ENCODE measurements at places on chromosomes 6 and 20.

DNA sequence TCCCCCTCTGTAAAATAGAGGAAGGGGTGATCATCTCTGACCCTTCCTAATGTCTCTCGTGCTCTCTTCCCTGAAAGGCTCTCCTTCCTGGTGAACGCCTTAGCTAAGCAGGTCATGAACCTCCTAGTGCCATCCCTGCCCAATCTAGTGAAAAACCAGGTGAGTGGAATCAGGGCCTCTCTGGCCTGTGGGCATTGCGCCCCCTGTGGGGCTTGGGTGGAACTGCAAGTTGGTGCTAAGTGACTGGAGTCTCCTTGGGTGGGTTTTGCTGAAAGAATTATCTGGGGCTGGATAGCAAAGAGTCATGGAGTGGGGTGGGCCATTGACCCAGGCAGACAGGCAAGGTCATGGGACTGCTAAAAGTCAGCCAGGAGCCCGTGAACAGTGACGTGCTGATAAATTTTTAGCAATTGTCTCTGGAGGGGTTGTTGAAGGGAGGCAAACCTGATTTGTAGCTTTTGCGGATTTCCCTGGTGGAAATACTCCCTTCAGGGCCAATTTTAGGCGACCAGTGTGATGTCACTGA lies 8.9 kb downstream of the BPIFB1 start:
- DNase-seq, result peak; percentile 79

GRCh38 chr6:88360203-88360797 lies 194.2 kb upstream of the CNR1 start:
- no peak for DNase-seq

GRCh38 chr6:19802656-19803055 lies 34.5 kb upstream of the ID4 start:
- no peak for DNase-seq

- no peak for DNase-seq
Observed at GRCh38 chr6:23448281-23448680, 677.7 kb upstream of the NRSN1 start.

DNA sequence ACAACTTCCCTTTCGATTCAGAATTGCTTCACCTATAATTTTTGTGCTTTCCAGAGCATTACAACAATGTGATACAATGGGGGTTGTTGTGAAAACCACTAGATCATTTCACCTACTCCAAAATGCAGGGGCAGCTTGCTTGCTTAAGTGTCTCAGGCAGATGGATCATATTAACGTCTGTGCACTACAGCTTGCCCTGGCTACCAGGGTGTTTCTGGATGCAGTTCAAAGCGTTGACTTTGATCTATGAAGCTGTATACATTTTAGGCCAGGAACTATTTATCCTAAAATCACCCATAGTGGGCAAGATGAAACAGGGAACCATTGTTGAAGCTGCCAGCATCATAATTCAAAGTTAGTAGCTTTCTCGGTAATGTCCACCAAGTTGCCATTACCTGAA lies 339.5 kb upstream of the HSF2 start:
- DNase-seq, result no peak

GRCh38 chr20:40008177-40008576 lies 680.9 kb downstream of the MAFB start:
- no peak for DNase-seq

GRCh38 chr6:155319902-155320301 lies 5.6 kb upstream of the TFB1M start:
- DNase-seq, result no peak

- no peak for DNase-seq
Observed at GRCh38 chr20:10522328-10522727, 87.2 kb downstream of the SLX4IP start.

GRCh38 chr6:83958241-83958685 lies 75.3 kb upstream of the MRAP2 start:
- no peak for DNase-seq

DNA sequence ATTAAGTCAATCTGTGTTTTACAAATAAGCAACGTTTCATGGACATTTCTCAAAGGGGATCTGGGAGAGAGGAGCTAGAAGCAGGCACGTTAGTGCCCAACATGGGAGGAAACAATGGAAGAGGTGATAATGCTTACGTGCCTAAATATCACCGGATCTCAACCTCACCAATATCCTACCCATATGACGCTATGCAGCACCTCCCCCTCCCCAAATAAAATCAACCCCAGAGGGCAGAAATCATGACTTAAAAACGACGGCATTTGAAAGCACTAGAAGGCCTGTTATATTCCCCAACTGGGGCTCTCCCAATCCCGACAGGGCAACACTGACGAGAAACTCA lies 425 bp downstream of the HBS1L start:
- DNase-seq, result no peak

DNA sequence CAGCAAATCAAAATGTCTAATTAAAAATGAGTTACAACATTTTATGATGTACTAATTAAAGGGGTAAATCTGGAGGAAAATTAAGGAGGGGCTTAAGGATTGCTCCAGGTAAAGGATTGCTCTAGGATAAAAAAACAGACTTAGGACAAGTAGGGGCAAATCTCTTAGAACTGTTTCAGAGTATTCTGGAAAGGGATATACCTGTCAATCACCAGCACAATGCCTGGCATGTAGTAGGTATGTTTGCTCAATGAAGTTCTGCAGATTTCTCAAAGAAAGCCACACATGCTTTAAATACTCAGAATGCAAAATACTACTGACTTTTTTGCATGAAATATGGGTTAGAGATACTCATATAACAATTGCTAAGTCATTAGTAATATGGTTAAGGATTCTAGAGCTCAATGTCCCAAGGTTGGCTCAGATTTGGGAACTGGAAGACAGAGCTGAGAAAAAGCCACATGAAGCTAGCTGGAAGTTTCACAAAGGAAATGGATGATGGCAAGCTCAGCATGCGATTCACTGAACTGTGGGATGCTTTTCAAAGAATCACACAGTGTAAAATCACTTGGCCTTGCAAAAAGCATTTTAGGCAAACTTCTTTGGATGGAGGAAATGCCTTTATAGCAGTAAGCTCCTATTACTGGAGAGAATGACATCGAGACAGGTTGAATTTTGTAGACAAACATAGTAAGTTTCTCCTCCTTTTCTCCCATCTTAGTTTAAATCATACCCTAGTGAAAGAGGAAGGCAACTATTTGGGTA lies 72.8 kb downstream of the MAP3K5 start:
- no peak for DNase-seq

- no peak for DNase-seq
Observed at GRCh38 chr20:62044631-62045030, 21.1 kb downstream of the TAF4 start.

DNA sequence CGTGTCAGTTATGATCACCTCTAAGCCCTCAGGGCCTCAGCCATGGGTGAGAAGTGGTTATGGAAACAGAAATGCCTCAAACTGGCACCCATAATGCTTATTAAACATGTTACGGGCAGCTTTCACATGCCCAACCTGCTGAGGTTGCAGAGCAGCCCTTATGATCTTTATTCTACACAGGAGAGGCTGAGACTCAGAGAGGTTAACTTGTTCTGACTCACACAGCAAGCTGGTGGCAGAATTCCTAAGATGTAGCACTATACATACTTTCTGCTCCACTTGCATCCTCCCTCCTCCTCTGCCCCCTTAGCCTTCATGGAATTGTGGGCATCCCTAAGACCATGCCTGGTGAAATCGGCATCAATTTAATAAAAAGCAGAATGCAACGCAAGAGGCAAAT lies 34.7 kb upstream of the IGF2R start:
- no peak for DNase-seq

GRCh38 chr6:53579338-53579737 lies 34.4 kb upstream of the GCLC start:
- no peak for DNase-seq

- DNase-seq, result no peak
Observed at GRCh38 chr6:38216451-38216850, 396.9 kb downstream of the ZFAND3 start.

DNA sequence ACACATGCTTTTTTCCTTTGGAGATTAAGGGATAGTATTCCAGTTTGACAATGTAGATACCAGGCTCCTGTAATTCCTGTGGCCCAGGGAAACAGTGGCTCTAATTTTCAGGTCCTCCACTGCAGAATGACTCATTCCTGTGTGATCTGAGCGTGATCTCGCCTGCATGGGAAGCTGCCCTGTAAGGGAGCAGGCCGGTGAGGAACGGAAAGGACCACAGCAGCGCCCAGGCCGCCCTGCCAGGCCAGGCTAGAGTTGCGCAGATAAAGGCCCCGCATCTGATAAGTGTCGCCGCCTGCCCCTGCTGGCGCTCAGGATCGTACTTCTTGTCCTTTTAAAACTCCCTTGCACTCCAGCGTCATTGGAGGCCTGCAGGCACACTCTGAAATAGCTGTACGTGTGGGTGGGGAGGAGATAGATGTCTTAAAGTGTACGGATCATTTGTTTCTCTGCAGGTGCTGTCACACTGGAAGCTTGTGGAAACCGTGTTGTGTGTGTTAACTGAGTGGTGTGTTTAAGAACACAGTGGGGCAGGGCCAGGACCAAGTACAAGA lies 60.7 kb downstream of the SYNJ2 start:
- DNase-seq, result no peak

- DNase-seq, result no peak
Observed at GRCh38 chr6:5832668-5833067, 174.1 kb downstream of the NRN1 start.

DNA sequence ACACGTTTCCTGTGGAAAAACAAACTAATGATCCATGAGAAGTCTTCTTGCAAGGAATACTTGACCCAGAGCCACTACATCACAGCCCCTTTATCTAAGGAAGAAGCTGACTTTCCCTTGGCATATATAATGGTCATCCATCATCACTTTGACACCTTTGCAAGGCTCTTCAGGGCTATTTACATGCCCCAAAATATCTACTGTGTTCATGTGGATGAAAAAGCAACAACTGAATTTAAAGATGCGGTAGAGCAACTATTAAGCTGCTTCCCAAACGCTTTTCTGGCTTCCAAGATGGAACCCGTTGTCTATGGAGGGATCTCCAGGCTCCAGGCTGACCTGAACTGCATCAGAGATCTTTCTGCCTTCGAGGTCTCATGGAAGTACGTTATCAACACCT lies 35.4 kb downstream of the GCNT2 start:
- no peak for DNase-seq
